Stimulated activated CD8-positive, alpha-beta memory T cell treated with anti-CD3 and anti-CD28 coated beads, Interleukin-4, amount 100 ng/mL, for 48 hours (primary cell): ENCODE measurements at places on chromosomes 1 and 21.

GRCh38 chr1:9770298-9770697 is 53.5 kb downstream of the CLSTN1 start:
- no peak for DNase-seq

GRCh38 chr1:201809876-201810275 is 19.1 kb upstream of the IPO9 start:
- no peak for DNase-seq

- peak; percentile 80 for DNase-seq
Measured at GRCh38 chr21:37224861-37225839, 42.0 kb downstream of the VPS26C start.

- no peak for DNase-seq
Measured at GRCh38 chr1:43704838-43705237, 2.5 kb upstream of the ST3GAL3 start.

DNA sequence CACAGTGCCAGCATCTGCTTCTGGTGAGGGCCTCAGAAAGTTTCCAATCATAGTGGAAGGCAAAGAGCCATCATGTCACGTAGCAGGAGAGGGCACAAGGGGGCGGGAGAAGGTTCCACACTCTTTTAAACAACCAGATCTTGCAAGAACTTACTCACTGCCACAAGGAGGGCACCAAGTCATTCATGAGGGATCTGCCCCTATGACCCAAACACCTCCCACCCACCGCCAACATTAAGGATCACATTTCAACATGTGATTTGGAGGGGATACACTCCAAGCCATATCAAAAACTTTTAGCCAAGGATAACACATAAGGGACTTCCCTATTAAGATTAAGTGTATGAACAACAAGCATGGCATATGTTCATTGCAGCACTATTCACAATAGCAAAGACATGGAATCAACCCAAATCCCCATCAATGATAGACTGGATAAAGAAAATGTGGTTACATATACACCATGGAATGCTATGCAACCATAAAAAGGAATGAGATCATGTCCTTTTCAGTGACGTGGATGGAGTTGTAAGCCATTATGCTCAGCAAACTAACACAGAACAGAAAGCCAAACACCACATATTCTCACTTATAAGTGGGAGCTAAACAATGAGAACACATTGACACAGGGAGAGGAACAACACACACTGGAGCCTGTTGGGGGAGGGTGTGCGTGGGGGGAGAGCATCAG is 19.9 kb upstream of the SLC35F3 start:
- DNase-seq: no peak

- no peak for DNase-seq
Measured at GRCh38 chr1:227779021-227779441, 36.4 kb upstream of the PRSS38 start.

GRCh38 chr1:62637392-62638105 is 40.2 kb downstream of the ANGPTL3 start:
- no peak for DNase-seq

GRCh38 chr1:212686591-212686990 is 13.0 kb downstream of the BATF3 start:
- DNase-seq: no peak

GRCh38 chr1:210340311-210340710 is 11.6 kb downstream of the HHAT start:
- no peak for DNase-seq

- no peak for DNase-seq
Measured at GRCh38 chr1:212139526-212140135, 104.1 kb downstream of the DTL start.

DNA sequence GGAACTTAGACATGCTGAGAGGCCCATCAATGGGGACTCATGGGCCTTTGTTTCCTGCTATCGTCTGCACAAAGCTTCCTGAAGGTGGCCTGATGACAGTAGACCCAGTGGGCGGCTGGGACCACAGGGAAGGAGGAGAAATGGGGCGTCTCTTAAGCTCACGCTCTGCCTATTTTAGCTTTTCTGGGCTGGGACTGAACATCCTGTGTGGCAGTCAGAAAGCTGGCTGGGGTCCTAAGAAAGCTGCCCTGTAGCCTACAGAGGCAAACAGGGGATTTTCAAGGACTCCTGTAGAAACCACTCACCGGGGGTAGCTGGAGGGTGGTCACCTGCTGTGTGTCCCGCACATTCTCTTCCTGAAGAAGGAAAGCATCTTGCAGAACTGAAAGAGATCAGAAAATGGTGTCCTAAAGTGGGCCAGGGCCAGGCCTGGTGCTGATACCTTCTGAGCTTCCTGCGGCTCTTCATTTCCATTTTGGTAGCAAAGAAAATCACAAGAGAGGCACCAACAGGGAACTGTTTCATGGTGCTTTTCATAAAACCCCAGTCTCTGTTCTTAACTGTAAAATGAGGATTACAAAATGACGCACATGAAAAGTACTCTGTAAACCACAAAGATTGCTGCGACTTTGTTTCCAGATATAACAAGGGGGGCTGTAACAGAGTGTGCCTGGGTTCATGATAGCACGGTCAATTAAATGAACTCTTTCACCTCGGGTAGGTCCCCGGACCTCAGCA is 8.6 kb downstream of the ZNF496 start:
- peak; percentile 62 for DNase-seq

- DNase-seq: no peak
Measured at GRCh38 chr1:36715797-36716196, 233.1 kb upstream of the CSF3R start.

GRCh38 chr1:237012788-237013383 is 8.6 kb upstream of the MT1HL1 start:
- DNase-seq: no peak

DNA sequence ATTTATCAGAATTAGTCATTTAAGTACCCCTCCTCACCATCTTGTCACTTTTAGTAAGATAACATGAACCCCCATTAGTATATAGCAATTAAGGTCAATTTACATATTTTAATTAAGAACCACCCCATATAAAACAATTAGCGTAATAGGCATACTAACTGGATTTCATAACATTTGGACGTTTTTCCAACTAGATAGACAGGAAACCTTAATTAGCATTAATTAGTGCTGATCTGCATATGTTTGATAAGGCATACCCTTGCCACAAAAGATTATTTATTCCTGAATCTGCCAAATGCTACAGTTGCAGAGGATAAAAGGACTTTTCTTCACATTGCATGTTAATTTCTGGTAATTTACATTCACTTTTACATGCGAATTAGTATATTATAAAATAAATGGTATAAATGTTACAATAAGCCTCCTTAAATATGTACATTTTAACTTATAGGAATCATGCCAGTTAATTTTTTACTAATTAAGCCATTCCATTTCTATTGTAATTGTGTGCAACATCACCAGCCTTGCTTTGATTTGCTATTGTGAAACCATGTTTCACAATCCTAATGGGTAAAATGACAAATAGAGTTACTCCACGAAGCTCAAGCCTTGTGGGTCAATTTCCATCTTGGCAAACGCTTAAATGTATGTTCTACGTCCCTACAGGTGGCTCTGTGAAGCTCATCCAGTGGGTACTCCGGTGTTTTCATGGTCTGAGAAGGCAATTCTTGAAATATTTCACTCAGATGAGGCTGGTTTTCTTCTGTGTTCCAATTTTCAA is 469.6 kb downstream of the DPYD start:
- no peak for DNase-seq

DNA sequence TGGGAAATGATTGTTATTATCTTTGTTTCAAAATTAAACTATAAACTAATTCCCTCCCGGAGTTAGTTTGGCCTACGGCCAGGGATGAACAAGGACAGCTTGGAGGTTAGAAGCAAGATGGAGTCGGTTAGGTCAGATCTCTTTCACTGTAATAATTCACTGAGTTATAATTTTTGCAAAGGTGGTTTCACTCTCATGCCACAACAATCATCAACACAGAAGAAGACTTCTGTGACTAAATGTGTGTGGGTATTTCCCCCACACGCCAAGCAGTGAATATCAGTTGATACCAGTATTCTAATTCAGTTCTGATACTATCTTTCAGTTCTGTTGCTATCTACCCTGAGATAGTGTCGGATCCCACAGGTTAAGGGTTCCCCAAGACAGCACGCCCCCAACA is 215.1 kb downstream of the S1PR1 start:
- DNase-seq: peak; percentile 29

DNA sequence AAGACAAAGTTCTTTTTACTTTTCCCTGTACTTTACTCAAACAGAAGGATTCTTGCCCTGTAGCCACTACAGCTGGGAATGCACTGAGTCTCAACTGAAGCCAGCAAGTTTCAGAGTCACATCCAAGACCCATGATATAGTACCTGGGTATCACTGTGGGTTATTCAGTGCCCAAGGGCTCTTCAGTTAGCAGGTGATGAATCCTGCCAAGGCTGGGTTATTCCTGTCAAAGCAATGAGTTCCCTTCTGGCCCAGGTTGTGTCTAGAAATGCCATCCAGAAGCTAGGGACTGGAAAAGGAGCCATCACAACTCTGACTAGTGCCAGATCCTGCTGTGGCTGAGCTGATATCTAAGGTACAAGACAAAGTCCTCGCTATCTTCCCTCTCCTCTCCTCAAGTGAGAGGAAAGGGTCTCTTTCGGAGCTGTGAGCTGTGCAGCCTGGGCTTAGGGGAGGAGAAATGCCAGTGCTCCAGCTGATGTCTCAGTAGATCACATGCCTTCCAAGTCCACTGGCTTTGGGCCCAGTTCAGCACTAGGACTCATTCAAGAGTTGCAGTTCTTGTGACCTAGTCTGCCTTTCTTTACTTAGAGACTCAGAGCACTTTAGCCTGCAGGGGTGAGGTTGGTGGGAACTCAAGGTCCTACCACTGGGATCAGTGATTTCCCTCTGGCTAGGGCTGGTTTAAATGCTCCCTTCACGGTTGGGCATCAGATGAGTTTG is 369.4 kb downstream of the TBX15 start:
- no peak for DNase-seq

- DNase-seq: no peak
Measured at GRCh38 chr1:201112173-201112731, at the start of gene CACNA1S. CACNA1S (minus strand) TSS chr1:201112426; CDS start chr1:201112339, 87 bp downstream.

- DNase-seq: no peak
Measured at GRCh38 chr1:109198043-109198695, 15.5 kb upstream of the SARS1 start.

DNA sequence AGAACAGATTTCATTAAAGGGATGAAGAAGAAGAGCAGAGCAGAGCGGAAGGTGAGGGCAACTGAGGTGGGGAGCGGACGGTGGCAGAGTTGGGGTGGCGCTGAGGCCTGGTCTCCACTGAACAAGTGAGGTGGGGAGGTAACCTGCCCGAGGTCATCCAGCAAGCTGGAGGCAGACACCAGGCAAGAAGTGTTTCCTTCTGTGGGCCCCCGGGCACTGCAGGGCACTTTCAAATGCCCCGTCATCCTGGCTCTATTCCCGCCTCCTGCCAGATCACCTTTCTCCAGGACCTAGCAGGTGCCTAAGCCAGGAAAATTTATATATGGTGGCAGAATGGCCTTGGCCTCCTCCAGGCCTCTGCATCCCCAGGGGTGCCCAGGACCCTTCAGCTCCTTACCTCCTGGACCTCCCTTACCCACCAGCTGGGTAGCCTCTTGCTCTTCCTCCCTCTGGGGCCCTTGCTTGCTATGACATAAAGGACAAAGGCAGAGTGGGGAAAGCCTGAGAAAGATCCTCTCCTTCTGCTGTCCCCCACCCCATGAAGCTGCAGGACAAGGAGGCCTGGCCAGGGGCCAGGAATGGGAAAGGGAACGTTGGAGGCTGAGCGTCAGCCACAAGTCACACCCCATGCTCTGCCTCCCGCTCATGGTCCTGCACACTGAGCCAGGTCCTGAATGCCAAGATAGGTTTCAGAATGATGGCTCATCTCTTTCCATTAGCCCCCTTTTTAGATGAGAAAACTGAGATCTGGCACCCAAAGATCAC is 29.0 kb downstream of the VWA5B1 start:
- DNase-seq: no peak

DNA sequence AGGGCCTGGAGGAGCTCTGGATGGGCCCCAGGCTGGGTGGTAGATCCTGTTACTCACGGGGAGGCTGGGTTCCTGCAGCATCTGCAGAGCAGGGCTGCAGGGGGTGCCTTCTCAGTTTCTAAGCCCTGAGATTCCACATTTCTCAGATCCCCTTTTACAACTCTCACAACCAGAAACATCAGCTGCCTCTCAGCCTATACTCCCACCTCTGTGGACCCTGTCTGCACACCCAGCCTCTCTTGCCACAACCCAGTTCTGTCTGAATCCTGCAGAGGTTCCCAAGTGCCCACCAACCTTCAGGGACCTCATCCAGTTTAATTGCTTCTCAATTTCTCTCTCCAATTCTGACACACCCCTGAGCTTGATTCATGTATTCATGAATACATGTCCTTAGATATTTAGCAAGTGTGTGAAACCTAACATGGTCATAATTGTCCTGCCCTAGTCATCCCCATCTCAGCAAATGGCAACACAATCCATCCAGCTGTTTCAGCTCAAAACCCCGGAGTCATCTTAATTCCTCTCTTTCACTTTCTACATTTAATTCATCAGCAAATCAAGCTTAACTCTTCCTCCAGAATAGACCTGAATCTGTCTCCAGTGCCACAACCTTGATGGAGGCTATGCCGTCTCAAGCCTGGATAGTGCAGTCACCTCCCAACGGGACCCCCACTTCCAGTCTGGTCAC is 57.0 kb upstream of the NEK2 start:
- DNase-seq: no peak

DNA sequence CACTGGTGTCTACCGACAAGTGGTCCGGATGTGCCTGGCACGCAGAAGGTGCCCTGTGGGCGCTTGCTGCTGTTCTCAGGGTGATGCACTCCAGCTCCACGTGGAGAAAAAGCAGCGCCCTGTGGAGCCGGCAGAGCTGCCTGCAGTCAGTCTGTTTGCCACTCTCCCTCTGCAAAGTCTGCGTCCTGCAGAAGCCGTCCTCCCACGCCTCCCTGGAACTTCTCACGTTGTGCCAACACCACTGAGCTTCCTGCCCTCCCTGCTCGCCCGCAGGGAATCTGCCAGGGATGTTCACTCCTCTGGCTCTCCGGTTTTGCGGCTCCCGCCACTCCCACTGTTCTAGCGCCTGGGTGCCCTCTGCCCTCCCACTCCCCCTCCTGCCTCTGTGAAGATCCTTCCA is 19.8 kb upstream of the UBXN10 start:
- no peak for DNase-seq

DNA sequence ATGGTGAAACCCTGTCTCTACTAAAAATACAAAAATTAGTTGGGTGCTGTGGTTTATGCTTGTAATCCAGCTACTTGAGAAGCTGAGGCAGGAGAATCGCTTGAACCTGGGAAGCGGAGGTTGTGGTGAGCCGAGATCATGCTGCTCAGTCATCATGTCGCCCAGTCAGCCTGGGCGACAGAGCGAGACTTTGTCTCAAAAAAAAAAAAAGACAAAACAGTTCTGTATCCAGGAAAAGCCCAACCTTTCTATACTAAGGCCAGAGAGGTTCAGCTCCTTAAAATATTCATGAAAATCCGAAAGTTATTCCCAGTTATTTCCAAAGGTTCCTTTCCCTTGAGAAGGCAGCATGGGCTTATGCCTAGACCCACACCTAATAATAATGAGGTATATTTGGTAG is 4.2 kb downstream of the MRPL37 start:
- no peak for DNase-seq

GRCh38 chr1:3066250-3066711 is 2.7 kb upstream of the PRDM16 start:
- DNase-seq: no peak

- peak; percentile 50 for DNase-seq
Measured at GRCh38 chr1:211648980-211649934, 26.2 kb downstream of the NEK2 start.
